Fibroblast of the aortic adventitia (primary cell): ENCODE measurements at places on chromosomes 5 and 9. TPM values are rescaled to one million over a fixed set of nuclear protein-coding genes. Genes with fewer than 3 reads are reported as not detected.

- no peak for DNase-seq
Observed at GRCh38 chr9:105900123-105900522, 205.8 kb downstream of the TMEM38B start.

SARDH gene
- total RNA-seq, result 0.18 and 2.9 TPM in 2 replicates

GRCh38 chr5:172800088-172800551 is 29.1 kb upstream of the DUSP1 start:
- peak; percentile 90 for DNase-seq

DNA sequence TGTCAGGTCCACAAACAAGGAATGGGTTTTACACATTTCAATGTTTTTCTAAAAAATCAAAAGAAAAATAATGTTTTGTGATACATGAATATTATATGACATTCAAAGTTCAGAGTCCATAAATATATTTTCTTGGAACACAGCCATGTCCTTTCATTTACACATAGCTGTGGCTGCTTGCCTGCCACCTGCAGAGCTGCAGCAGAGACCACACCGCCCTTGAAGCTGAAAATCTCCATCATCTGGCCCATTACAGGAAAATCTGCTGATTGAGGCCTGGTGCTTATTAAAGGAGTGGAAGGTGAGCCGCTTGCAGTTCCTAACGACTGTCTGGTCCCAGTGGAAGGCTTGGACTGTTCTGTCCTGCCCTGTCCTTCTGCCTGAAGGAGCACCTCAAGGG is 232.6 kb upstream of the ADAMTS16 start:
- no peak for DNase-seq

LCN12 gene
- not detected in 2 replicates for total RNA-seq

GRCh38 chr9:35114113-35114839 is 1.4 kb downstream of the ATOSB start:
- DNase-seq, result peak; percentile 96

- no peak for DNase-seq
Observed at GRCh38 chr5:14009575-14009974, 65.1 kb upstream of the DNAH5 start.

ALDH1A1 gene
- 8.8 and 65.4 TPM in 2 replicates for total RNA-seq

DNA sequence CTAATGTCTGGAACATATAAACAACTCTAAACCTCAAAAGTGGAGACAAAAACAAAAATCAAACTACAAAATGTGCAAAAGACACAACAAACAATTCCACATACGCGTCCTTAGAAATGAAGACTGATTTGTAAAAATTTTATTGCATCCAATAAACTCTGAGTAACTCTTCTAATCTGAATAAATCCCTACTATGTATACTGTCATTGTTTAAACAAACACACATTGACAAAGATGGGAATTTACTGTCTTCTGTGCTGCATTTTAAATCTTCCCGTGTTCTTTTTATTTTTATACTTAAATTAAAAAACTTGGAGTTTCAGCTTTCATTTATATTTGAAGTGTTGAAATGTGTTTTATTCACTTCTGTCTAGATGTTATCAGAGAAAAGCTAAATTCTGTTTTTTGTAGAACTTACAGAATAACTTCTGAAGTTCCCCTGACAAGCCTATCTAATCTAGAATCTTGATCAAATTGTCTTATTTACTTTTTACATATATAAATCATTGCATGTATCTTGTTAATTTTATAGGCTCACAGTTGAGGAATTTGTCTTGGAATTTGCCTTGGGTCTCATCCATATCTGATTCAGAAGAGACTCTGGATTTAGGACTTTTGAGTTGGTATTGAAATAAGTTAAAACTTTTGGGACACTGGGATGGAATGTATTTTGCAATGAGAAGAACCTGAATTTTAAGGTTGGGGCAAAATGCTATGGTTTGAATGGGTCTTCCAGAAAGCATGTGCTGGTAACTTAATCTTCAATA is 2064.4 kb upstream of the C9orf72 start:
- no peak for DNase-seq
